ENCODE measurements at places on chromosomes 2 and 18.

- DNase-seq, result no peak
- no peaks in the 10 kb centered on the region for H3K4me1 ChIP-seq
- no peaks in the 10 kb centered on the region for H3K36me3 ChIP-seq
These were observed 493.8 kb upstream of the NRP2 start for GRCh38 chr2:205188239-205189138.

DNA sequence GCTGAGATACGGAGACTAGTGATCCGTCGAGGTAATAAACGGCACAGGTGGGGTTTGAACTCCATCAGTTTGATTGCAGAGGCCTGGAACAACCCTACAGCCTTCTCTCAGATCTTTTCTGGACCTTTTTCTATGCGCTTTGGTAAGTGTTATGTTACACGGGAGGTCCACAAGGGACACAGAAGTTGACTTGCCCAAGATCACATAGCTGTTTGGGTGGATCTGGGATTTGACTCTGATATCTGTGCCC lies 1.1 kb upstream of the DNPEP start:
- no peak overlapping the region for H3K4me3 ChIP-seq
- H3K36me3 ChIP-seq, result peaks cover 25% of the 10 kb centered on the region
- H3K27me3 ChIP-seq, result no peaks in the 10 kb centered on the region
- DNase-seq, result no peak
- H3K27ac ChIP-seq, result no peak overlapping the region
- H3K4me1 ChIP-seq, result peaks cover 12% of the 10 kb centered on the region

- H3K27me3 ChIP-seq, result peaks cover 5% of the 10 kb centered on the region
- H3K4me1 ChIP-seq, result no peaks in the 10 kb centered on the region
- no peaks in the 10 kb centered on the region for H3K36me3 ChIP-seq
- DNase-seq, result peak; percentile 73
- peak overlapping the region; percentile 3 for H3K4me3 ChIP-seq
These were observed 79.0 kb downstream of the CIB4 start for GRCh38 chr2:26561918-26562810.

DNA sequence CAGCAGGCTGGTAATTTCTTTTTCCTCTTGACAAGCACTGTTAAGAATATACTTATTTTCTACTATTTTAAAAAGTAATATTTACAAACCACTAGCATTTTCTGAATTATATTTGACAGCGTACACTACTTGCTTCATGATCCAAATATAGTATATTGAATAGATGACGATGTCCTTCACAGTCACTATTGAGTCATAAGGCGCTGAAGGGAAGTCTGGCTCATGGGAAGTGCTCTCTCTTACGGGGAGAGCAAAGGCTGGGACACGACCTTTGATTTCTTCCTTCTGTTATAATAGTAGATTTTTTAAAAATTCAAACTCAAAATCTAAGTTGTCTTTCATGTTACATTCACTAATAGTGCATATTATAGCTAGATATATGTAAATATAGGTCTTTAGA lies 357.1 kb downstream of the SOCS6 start:
- H3K27me3 ChIP-seq, result no peaks in the 10 kb centered on the region
- no peak overlapping the region for H3K4me3 ChIP-seq
- H3K27ac ChIP-seq, result no peak overlapping the region
- H3K36me3 ChIP-seq, result no peaks in the 10 kb centered on the region
- DNase-seq, result no peak
- H3K4me1 ChIP-seq, result no peaks in the 10 kb centered on the region

DNA sequence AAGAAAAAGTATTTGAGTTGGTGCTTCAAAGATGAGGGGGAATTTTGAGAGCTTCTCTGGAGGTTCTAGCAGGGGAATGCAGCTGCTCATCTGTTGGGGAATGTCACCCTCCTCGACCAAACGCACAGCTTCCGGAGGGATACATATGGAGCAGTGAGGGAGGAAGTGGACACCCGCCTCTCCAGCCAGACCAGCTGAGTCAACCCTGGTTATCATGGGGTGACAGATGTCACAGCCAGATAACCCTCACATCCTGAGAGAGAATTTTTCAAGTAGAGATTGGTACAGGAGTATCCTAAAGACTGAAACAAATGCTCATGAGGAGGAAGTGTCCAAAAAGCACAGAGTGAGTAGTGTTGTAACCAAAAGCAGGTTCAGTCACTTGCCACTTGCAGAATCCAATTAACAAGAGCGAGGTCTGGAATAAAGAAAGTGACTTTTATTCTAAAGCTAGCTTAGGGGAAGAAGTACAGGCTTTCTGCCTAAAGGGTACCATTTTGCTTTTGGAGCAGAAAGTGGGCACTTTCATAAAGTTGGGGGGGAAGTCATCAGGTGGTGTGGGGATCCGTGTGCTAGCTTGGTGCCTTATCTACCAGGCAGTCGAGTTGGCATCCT lies 395.2 kb downstream of the RAD51AP2 start:
- no peaks in the 10 kb centered on the region for H3K36me3 ChIP-seq
- DNase-seq, result peak; percentile 94
- H3K27me3 ChIP-seq, result no peaks in the 10 kb centered on the region

DNA sequence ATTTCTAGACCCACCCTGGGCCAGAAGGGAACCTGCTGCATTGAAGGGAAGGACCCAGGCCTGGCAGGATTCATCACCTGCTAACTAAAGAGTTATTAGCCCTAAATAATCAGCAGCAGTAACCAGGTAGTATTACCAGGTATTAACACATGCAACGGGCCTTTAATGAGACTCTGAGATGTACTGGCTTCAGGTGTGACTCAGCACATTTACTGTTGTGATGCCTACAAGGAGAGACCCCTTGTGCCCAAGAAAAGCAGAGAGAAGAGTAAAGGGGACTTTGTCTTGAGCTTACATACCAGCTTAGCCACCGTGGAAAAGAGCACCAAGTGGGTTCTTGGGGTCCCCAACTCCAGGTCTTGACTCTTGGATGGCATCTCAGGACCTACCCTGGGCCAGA lies 243.1 kb upstream of the SLC39A10 start:
- no peaks in the 10 kb centered on the region for H3K27me3 ChIP-seq
- no peak for DNase-seq
- H3K4me1 ChIP-seq, result no peaks in the 10 kb centered on the region
- H3K27ac ChIP-seq, result no peak overlapping the region

DNA sequence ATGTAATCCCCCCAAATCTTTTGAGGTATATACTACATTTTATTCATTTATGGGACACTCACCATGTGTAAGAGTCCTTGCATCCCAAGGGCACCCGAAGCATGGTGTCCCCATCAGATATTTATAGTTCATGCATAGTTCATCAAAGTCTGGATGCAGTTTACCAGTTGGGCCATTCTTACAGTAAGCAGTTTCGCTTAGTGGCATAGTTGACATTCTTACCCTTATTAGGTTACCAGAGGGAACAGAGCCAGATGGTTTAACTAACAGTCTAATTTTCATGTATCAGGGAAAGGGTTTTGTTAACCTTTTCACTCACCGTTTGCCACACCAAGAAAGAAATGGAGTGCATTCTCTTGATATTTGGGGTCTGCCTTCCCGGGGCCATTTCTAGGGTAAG lies 7.1 kb downstream of the ZNF407 start:
- no peaks in the 10 kb centered on the region for H3K36me3 ChIP-seq
- no peak overlapping the region for H3K4me3 ChIP-seq
- no peaks in the 10 kb centered on the region for H3K27me3 ChIP-seq
- H3K4me1 ChIP-seq, result no peaks in the 10 kb centered on the region
- no peak for DNase-seq

DNA sequence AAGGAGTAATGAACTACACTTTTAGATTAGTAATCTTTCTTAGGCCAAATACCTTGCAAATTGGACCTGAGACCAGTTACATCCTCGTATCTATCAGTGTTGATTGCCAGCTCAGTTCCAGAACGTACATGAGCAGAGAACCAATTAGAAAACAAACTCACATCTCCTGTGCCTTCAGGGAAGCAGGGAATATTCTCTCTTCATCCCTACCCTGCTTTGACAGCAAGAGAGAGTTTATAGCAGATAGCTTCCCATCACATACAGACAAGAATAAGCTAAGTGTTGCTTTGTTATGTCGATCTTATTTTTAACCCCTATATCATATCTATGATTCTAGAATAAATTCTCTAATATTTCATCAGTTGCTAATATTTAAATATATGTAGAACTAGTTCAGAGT lies 181.8 kb downstream of the DSC3 start:
- no peak overlapping the region for H3K27ac ChIP-seq
- DNase-seq, result no peak
- H3K36me3 ChIP-seq, result no peaks in the 10 kb centered on the region
- no peaks in the 10 kb centered on the region for H3K27me3 ChIP-seq

All from common myeloid progenitor, CD34-positive (primary cell).